M059J (cell line): ENCODE measurements at places on chromosomes 16 and 17. TPM values are rescaled to one million over a fixed set of nuclear protein-coding genes. Genes with fewer than 3 reads are reported as not detected.

DNA sequence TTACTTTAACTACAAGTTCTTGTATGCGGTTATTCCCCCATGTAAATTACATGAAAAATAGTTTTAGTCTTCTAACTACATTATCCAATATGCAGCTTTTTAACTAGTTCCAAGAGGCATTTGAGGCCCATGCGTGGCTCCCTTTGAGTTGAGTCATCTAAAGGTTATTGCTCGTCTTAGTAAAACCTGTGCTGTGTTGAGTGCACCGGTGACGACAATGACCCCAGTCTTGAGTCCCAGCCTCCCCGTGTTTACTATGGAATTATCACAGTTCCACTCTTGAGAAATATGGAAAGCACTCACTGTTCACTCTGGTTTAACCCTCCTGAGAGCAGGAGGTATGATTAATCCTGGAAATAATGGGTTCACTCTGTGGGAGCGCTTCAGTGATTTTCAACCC is 119.2 kb downstream of the PITPNC1 start:
- no peak for DNase-seq

- DNase-seq: no peak
Measured at GRCh38 chr17:72064606-72065193, 56.1 kb upstream of the SOX9 start.

DNA sequence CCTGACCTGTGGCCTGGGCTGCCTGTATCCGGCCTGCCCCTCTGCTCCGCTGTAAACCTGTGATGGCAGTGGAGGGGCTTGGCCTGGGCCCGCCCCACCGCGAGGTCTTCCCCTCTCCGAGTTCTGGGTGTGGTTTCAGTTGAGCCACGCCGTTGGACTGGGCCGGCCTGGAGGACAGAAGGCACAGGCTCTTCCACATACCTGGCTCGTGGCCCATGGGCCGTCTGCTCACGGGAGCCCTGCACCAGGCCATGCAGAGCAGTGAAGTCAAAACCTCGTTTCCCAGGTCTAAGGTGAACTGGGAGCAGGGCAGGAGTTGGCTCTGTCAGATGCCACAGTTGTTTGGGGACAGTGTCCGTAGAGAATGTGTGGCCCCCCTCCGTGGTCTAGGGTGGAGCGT is 5.6 kb upstream of the RNPS1 start:
- DNase-seq: no peak

DNA sequence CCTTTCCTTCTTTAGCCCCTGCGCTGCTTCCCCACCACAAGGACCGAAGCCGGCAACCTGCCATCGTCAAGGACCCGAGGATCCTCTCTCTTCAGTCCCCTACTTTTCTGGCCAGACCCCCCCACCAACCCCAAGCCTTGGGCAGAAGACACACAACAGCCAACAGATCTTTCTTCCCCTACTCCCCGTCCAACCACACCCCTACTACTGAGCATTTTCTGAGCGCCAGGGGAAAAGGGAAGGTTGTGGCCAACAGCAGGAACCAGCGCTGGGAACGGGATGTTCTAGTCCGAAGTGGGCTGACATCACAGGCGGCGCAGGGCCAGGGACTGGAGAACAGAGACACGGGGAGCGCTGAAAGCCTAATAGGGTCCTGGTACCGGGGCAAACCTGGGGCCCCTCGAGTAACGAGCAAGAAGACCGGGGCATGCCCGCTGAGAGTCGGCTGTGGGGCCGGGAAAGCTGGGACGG is 528 bp downstream of the PER1 start:
- DNase-seq: peak; percentile 67

GRCh38 chr17:43574348-43574747 is 28.2 kb upstream of the ETV4 start:
- no peak for DNase-seq

DNA sequence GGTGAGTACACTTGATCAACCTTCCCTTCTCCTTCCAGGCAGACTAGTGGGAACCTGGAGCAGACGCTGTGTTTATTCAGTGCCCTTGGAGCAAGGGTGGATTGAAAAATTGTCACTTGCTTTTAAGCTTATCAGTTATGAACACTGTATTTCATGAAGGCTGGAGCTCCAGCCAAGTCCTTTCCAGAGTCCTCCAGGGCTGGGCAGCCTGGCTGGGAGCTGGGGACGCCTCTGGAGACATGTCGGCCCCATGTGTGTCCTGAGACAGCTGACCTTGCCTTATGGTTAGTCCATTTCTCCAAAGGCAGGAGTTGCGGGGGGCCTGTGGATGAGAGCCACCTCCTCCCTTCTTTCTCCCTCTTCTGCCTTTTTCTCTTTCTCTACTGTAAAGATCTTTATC is 67.0 kb downstream of the RAP1GAP2 start:
- DNase-seq: no peak

DNA sequence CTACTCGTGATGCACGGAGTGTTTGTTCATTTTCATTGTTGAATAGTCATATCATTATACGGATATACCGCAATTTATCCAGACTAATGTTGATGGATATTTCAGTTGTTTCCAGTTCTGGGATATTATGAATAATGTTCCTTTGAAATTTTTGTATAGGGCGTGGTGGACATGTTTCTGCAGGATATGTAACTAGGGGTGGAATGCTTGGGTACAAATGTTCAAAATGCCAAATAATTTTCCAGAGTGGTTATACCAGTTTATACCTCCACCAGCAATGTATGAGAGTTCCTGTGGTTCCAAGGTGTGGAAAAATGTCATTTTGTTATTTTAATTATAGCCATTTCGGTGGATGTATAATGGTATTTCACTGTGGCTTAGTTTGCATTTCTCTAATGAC is 53.6 kb downstream of the NUP88 start:
- DNase-seq: no peak

DNA sequence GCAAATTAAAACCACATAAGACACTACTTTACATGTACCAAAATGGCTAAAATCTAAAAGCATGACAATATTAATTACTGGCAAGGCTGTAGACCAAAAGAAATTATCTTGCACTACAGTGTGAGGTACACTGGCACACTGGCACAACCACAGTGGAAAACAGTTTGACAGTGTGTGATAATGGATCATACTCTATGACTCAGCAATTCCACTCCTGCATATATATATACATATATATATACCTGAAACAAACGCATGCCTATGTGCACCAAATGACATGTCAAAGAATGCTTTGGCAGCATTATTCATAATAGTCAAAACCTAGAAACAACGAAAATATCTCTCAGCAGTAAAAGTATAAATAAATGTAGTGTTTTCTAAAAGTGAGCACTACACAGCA is 4.6 kb upstream of the DYNLRB2 start:
- no peak for DNase-seq

DNA sequence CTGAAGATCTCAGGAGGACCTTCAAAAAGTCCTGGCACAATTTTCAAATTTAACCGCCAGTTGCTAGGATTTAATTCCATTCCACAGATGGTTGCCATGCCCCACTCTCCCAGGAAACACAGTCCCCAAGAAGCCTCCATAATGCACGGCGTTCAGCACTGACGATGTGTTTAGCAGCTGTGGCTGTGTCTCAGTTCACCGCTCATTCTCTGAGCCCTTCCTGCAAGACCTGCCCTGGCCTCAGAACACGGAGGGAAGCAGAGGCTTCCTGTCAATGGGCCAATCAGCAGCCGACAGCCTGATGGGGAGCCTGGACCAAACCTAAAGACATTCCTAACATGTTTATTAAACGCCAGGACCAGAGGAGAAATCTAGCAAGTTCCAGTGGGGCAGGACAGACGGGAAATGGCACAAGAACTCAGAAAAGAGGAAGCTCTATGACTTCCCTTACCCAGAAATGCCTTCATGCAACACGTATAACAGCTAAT is 4.9 kb downstream of the MYLK3 start:
- DNase-seq: peak; percentile 49

- no peak for DNase-seq
Measured at GRCh38 chr17:80640366-80641084, 95.9 kb downstream of the RPTOR start.

DNA sequence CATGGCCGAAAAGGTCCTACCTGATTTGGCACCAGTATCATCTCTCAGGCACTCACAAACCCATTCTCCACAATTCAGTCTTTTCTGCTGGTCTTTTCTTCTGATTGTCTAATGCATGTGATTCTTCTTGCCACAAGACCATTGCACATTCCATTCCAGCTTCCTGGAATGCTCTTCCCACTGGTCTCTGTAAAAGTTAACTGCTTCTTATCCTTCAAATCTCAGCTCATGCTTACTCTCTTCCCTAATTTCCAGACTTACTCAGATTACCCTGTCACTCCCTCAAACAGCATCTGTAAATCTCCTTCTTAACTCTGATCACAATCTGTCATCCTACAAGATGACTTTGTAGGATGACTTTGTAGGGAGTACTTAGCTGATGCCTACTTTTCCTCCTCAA is 320.2 kb downstream of the MAP2K6 start:
- DNase-seq: no peak

- DNase-seq: no peak
Measured at GRCh38 chr16:4868535-4868934, 21.3 kb downstream of the UBN1 start.

DNA sequence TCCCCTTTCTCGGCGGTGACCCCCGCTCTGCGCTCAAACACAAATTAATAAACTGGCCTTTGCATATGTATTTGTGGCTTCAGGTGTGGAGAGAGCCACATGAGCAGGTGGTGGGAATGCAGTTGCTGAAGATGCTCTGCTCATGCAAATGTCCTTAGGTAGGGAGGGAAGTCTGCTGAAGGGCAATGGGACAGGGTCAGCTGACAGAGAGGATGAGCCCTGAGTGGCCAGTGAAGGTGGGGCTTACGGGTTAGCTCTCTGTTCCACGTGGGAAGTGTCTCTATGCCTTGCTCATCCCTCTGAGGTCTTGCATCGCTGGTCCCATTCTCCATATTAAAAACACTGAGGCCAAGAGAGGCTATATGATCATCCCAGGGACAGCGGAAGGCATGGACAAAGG is 74.2 kb upstream of the CCL1 start:
- DNase-seq: no peak

DNA sequence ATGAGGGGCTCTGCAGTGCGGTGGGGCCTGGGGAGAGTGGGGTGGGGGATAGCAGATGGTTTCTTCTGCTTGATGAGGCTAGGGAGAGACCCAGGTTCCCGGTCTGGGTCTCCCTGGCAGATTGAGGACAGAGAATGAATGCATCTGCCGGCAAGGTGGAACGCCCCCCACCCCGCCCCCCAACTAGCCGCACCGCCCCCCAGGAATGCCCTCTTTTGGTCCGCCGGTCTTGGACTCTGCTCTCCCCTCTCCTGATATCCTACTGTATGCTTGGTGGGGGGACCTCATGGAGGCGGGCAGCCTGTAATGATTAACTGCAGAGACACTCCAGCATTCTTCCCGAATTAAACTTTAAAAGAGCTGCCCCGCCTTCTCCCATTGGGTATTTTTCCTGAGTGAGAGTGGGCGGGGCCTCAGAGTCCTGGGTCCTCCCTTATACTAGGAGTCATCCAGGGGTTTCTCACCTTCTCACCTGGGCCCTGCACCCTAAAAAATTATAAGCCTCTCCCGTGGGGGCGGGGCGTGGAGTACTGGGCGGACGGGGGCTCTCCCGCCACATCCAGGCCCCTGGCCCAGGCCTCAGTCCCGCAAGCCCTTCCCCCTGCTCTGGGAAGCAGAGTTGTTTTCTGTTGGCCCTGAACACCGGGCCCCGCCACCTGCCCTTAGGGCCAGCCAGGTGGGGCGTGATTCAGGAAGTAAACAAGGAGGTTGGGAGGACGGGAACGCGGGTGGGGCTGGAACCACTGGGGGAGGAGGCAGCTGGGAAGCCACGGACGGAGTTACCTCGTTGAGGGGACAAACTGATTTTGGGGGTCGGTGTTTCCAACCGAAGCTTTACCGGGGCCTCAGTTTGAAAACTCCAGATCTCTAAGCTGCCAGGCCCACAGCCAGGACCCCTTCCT is 1.5 kb downstream of the GRB7 start:
- peak; percentile 64 for DNase-seq

GRCh38 chr17:7984904-7985303 is 17.5 kb upstream of the GUCY2D start:
- DNase-seq: no peak

- peak; percentile 70 for DNase-seq
Measured at GRCh38 chr16:12988071-12988470, 86.7 kb downstream of the SHISA9 start.

DNA sequence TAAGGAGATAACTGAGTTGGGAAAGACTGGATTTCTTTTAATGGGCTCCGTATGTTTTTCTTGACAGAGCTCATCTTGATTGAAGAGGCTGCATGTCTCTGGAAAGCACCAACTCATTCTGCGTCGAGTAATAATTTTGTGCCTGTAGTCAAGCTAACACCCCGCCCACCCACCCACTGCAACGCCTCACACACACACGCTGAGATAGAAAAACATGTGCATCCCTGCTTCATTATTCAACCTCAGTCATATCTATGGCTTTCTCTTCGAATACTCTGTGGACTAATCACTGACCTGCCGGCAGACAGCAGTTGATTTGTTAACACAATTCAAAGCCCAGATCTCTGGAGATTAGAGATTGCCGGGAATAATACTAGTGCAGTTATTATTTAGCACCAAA is 220.2 kb upstream of the TOM1L1 start:
- no peak for DNase-seq

GRCh38 chr16:4233431-4233830 is 8.4 kb downstream of the SRL start:
- no peak for DNase-seq

- DNase-seq: no peak
Measured at GRCh38 chr16:6892966-6893365, 439.7 kb upstream of the RBFOX1 start.

DNA sequence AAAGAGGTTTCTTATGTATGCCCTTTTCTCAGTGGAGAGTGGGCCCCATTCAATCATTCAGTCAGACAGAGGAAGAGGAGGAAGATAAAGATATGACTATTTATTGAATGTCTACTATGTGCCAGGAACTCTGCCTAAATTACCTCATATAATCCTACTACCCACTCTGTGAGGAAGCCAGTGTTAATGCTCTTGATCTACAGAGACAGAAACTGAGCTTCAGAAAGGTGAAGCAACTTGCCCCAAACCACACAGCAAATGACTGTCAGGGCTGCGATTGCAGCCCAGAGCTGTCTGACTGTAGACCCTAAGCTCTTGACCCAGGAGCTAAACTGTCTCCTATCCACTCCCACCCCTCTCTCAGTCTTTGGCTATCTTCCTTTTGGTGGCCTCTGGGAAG is 8.4 kb downstream of the SRCIN1 start:
- DNase-seq: no peak

DNA sequence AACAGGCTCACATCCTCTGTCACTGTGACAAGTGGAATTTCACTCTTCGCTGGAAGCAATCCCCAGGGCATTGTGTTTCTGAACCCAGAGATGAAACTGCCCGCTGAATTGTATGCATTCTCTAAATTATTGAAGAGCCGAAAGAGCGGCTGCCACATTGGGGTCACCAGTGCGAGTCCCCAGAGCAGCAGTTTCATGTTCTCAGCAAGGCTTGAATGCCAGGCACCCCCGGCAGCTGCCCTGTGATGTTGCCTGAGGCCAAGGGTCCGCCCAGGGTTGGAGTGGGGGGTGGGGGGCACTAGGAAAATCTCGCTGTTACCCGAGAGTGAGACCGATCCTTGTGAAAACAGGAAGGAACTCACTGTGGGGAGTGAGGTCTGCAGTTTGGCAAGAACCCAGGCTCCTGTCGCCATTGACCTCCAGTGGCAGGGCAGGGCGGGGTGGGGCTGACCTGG is 20.7 kb upstream of the BCAR1 start:
- DNase-seq: no peak

The CDH8 gene
- 0.59 and 1.7 TPM in 2 replicates for total RNA-seq

The OR2C1 gene
- total RNA-seq: not detected in 2 replicates

The KRTAP1-1 gene
- total RNA-seq: not detected in 2 replicates

The TEKT1 gene
- not detected in 2 replicates for total RNA-seq

The RGS11 gene
- not detected in 2 replicates for total RNA-seq

The KRTAP9-2 gene
- not detected in 2 replicates for total RNA-seq

The ABHD15 gene
- total RNA-seq: 5.7 and 6.3 TPM in 2 replicates

The KRTAP9-1 gene
- not detected in 2 replicates for total RNA-seq

The GALR2 gene
- total RNA-seq: 0.30 and 0.96 TPM in 2 replicates

The IGSF6 gene
- total RNA-seq: not detected in 2 replicates

The PTGES3L gene
- 0.67 and 0.71 TPM in 2 replicates for total RNA-seq

The G6PC1 gene
- not detected in 2 replicates for total RNA-seq
